ENCODE measurements at places on chromosomes 1 and 21.

- DNase-seq, result no peak
Measured at GRCh38 chr1:110967256-110967655, 3.5 kb upstream of the LRIF1 start.

GRCh38 chr21:45266518-45267389, 20.9 kb downstream of the POFUT2 start:
- no peak for DNase-seq

GRCh38 chr1:177953549-177953948, 16.3 kb downstream of the SEC16B start:
- no peak for DNase-seq

DNA sequence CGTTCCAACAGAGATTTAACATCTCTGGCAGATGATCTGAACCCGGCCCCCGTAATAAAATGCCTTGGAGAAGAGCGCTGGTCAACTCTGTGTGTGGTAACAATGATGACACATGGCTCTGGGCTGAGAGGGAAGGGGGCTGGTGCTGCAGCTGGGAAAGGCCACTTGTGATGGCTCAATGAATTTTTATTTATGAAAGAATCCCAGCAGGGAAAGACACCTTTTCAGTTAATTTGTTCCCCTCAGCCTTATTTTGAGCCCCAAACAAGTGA, 59.4 kb downstream of the SYT6 start:
- DNase-seq, result no peak

DNA sequence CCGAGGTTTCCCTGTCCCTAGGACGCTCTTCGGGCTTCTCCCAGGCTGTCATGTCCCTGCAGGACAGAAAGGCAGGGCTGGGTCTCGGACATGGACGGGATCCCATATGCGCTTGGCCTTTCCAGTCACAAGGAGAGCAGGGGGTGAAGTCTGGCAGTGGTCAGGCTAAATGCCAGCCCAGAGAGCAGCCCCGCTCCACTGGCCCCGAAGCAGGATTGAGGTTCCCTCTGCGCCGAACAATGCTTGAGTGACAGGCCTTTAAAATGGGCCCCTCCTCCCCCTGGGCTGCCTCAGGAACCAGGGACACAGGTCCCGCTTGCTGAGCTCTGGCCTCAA, 12.7 kb downstream of the DRAXIN start:
- DNase-seq, result no peak

- no peak for DNase-seq
Measured at GRCh38 chr1:164670026-164670425, 111.0 kb downstream of the PBX1 start.

- DNase-seq, result no peak
Measured at GRCh38 chr1:21234779-21235178, 55.5 kb downstream of the ECE1 start.

DNA sequence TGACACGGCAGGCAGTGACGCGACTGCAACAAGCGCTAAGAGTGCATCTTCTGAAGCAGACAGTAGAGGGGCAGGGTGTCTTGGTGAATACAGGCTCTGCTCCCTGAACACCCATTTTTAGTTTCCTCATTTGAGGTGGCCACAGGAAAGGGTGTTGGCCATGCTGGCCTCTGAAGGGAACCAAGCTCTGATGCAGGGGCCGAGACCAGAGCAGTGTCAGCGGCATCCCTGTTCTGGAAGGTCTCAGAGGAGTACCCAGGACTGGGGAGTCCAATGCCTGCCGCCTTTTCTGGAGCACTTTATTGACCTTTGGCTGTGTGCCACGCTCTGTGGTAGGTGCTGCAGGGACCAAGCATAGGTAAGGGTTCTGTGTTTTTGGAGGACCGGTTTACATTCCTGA, 100.4 kb downstream of the KCNJ6 start:
- DNase-seq, result no peak

DNA sequence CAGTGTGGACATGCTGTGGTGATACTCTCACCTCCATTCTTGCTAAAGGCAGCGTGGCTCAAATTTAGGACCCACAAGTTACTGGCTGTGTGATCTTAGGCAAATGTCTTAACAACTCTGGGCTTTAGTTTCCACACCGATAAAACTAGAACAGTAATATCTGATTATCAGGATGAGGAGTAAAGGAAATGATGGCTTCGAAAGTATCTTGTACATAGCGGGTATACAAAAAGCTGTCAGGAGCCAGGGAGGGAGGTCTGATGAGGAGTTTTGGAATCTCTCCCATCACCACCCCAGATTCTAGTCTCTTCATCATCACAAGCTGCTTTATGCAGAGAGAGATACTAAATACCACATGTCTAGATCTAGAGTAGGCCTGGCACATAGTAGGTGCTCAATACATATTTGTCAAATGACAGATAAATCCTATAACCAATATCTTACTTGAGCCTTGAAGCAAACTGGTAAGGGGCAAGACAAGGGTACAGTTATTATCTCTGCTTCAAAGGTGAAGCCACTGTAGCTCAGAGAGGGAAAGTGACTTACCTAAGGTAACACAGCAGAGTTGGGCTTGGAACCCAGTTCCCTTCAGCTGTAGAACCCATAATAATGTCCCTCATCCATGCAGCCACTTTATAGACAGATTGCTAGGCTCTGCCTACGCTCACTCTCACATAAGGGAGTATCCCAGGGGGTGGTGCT, 9.5 kb upstream of the FGR start:
- DNase-seq, result no peak

DNA sequence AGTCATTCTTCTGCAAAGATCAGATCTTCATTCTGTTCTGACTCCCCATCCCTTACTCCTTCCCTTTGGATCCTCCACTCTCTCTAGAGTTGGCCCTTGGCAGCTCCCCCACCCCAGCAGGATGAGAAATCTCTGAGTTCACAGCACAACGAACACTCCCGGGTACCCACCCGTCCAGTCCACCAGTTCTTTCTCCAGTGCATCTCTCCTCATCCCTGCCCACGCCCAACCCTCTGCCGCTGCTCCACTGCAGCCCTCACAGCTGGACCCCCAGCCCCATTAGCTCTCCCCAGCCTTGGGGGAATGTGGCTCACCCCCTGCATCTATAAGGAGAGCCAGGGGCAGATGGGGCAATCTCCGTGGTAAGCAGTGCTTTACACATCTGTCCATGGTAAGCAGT, 125.7 kb downstream of the MATN1 start:
- no peak for DNase-seq

DNA sequence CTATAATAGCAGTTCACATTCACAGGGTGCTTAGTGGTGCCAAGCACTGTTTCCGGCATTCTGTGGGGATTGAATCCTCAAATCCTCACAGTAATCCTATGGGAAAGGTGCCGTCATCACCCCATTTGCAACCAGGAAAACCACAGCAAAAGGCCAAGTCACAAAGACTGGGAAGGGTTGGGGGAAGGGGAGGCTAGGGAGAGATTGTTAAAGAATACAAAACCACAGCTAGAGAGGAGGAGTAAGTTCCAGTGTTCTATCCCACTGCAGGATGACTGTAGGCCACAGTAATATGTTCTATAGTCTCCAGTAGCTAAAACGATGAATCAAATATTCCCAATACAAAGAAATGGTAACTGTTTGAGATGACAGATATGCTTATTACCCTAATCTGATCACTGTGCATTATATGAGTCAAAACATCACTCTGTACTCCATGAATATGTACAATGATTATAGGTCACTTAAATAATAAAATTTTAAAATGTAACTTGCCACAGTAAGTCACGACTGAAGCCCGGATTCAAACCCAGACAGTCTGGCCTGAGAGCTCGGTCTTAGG, 256.8 kb downstream of the TOMM20 start:
- DNase-seq, result no peak

- DNase-seq, result no peak
Measured at GRCh38 chr1:202578001-202578504, 132.2 kb downstream of the SYT2 start.

- DNase-seq, result no peak
Measured at GRCh38 chr1:238104752-238105151, 214.0 kb upstream of the ZP4 start.

- no peak for DNase-seq
Measured at GRCh38 chr1:180540697-180541594, 17.8 kb upstream of the OVAAL start.

DNA sequence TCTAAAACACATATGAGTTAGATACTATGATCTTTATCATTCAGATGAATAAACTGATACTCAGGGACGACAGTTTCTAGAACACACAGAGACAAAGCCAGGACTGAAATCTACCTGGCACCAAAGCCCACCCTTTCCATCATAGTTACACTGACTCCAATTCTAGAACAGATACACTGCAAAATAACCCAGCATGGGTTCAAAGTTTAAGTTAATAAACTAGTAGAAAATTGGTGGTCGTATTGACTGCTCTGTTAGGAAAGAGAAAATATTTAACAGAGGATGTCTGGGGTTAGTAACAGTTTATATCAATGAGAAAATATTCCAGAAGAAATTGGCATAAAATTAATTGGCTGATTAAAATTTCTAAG, 60.8 kb upstream of the BCL9 start:
- DNase-seq, result no peak

GRCh38 chr1:12811409-12811784, 19.8 kb downstream of the PRAMEF11 start:
- no peak for DNase-seq

- no peak for DNase-seq
Measured at GRCh38 chr21:16468184-16468583, 738.4 kb downstream of the USP25 start.

GRCh38 chr1:156896490-156897033, 3.0 kb downstream of the PEAR1 start:
- no peak for DNase-seq

GRCh38 chr1:206479183-206480125, 9.2 kb downstream of the IKBKE start:
- DNase-seq, result peak; percentile 81

- no peak for DNase-seq
Measured at GRCh38 chr21:42569732-42570301, 56.2 kb downstream of the SLC37A1 start.

Measured in HuH-7.5 (cell line).